Gastrocnemius medialis (tissue), 4 donors: ENCODE measurements at places on chromosomes 5 and 9. TPM values are rescaled to one million over a fixed set of nuclear protein-coding genes. Genes with fewer than 3 reads are reported as not detected.
A peak's percentile ranks its signal among the peaks of the same experiment; 100 is the strongest.

DNA sequence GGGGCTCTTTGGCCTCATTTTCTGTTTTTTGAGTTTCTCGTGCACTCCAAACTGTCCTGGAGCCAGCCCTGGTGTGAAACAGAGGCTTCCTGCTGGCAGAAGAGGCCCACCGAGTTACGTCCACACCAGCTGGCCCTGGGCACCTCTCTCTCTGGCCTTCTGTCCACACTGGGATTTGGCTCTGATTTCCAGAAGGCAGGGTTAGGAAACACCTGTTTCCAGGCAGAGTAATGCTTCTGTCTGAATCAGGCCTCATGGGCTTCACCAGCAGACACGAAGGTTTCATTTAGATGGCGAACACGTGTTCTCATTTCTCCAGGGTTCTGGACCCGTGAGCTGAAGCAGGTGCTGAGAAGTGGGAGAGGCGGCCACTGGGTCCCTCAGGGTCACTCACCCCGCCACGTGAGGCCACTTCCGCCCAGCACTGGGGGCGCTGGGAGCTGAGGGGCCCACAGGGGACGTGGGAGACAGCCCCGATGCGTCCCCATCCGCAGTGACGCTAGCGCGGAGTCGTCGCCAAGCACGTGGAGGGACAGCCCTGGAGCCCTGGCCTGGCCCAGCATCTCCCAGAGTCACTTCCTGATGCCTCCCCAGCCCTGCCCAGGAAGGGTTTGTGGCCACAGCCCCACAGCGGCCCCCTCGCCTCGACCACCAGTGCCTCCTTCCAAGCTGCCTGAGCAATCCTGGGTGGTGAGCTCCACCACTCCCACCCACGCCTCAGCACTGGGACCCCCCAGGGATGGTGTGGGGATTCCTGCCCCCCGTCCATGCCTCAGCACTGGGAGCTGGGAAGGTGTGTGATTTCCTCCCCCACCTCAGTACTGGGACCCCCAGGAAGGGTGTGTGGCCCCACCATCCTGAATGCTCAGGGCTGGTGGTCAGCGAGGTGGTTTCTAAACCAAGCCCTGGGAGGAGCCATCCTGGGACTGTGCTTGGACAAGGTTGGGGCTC lies 4.9 kb upstream of the LRRC14B start:
- no peak overlapping the region for H3K4me3 ChIP-seq
- H3K4me1 ChIP-seq = peaks cover 29% of the 10 kb centered on the region
- H3K36me3 ChIP-seq = no peaks in the 10 kb centered on the region
- H3K27ac ChIP-seq = no peak overlapping the region

ARSK gene
- total RNA-seq = 2.8 TPM

GRCh38 chr5:147560718-147561331 lies 51.0 kb upstream of the DPYSL3 start:
- no peaks in the 10 kb centered on the region for H3K4me1 ChIP-seq
- DNase-seq = no peak
- H3K27me3 ChIP-seq = no peaks in the 10 kb centered on the region
- H3K4me3 ChIP-seq = no peak overlapping the region

C9orf153 gene
- total RNA-seq = 0.17 TPM

GCNT1 gene
- 0.98 TPM for total RNA-seq

- peak overlapping the region; percentile 42 for H3K4me3 ChIP-seq
- peaks cover 40% of the 10 kb centered on the region for H3K4me1 ChIP-seq
- peak overlapping the region; percentile 90 for H3K27ac ChIP-seq
- peak; percentile 79 for DNase-seq
- peaks cover 10% of the 10 kb centered on the region for H3K36me3 ChIP-seq
- no peaks in the 10 kb centered on the region for H3K27me3 ChIP-seq
Measured at GRCh38 chr9:109421026-109421970, 76.8 kb downstream of the PTPN3 start.

SLC34A1 gene
- not detected for total RNA-seq

KCNV2 gene
- total RNA-seq = not detected

DNA sequence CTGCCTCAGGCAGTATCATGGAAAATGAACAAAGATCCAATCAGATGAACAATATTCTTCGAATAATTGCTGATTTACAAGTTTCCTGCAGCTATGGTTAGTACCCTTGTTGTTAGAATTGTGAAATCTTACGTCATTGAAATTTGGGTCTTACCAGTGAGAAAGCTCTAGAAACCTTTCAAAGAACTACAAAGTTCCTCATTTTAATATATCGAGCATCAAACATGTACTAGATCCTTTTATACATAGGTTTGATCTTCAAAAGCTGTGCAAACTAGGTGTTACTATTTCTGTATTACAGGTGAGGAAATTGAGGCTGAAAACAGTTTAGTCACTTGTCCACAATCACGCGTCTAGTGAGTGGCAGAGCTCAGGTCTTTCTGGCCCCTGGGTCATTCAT lies 43.7 kb upstream of the ANGPTL2 start:
- H3K27ac ChIP-seq = no peak overlapping the region
- no peak overlapping the region for H3K4me3 ChIP-seq
- no peaks in the 10 kb centered on the region for H3K36me3 ChIP-seq
- no peak for DNase-seq
- H3K27me3 ChIP-seq = no peaks in the 10 kb centered on the region

CDC20B gene
- not detected for total RNA-seq

WNT8A gene
- not detected for total RNA-seq

DNA sequence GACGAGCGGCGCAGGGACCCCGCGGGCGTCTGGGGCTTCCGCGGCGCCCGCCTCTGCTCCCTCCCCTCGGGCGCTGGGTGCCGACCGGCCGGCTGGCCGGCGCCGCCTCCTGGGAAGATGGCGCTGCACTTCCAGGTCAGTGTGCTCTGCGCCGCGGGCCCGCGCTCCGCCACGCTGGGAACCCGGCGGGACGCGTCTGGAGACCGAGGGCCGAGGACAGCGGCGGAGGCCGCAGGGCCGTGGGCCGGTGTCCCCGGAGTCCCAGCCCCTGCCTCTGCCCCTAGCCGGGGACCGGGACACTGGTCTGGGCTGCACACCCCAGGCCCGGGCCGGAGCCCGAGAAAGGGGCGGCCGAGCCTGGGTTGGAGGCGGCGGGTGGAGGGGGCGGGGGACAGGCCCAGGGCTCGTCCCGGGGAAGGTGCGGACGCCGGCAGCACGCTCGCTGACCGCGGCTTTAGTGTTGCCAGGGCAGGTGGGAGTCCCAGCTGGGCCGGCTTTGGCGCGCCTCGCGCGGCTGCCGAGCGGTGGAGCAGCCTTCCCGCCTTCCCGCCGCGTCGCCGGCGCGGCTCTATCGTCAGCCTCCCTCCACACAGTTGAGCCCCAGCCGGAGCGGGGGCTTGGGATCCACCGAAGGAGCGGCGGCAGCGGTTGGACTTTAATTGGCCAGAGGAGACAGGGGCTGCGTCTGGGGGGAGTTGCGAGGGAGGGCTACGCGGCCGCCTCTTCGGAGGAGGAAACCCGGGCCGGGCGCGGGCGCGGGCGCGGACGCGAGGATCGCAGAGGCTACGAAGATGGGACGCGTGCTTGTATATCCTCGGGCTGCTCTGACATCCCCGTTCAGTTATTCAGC lies at the start of gene RANBP17:
Gene RANBP17, plus strand, starts transcription at position 102 of the 850 bp plus-strand sequence.
- H3K4me3 ChIP-seq = peak within 1 kb of the TSS; percentile 52
- no peak for DNase-seq
- H3K27ac ChIP-seq = no peak within 1 kb of the TSS

DNA sequence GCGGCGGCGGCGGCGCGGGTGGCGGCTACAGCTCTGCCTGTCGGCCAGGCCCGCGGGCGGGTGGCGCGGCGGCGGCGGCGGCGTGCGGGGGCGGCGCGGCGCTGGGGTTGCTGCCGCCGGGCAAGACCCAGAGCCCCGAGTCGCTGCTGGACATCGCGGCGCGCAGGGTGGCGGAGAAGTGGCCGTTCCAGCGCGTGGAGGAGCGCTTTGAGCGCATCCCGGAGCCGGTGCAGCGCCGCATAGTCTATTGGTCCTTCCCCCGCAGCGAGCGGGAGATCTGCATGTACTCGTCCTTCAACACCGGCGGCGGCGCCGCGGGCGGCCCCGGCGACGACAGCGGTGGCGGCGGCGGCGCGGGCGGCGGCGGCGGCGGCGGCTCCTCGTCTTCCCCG lies 296 bp downstream of the ZSWIM6 start:
- H3K36me3 ChIP-seq = no peaks in the 10 kb centered on the region
- peak overlapping the region; percentile 63 for H3K4me3 ChIP-seq
- H3K4me1 ChIP-seq = peaks cover 14% of the 10 kb centered on the region
- H3K27ac ChIP-seq = peak overlapping the region; percentile 76
- peak; percentile 17 for DNase-seq
